ENCODE measurements at places on chromosomes 2 and 18.

DNA sequence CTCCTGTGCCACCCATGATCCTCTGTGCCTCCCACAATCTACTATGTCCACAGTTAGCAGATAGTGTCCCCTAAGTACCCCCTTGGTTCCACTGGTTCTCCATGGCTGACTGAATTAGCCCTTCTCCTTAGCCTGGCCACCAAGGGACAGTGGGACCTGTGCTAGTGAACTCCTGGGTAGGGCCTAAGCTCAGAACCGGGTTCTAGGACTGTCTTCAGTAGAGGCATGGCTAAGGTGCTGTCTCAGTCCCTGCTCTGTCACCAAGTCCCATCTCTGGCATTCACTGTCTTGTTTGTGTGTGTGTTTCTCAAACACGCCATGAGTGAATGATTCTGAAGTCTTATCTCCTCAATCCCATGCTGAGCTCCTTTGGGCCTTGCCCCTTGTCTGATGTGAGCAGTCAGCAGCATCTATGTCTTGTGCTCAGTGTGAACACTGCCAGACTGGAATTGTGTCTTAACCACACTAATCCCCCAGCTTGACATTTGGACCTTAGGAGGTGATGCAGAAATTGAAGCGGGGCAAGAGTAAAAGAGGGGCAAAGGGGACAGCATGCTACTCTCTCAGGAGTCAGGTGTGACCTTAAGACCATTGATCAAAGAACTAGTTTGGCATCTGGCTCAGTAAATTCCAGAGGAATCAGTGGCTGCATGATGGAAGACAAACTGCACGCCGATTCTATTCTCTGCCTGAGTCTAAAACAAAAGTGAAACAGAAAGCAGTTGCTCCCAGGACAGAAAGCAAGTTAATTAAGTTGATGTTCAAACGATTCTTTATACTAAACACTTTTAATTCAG, 190.5 kb downstream of the ALPK2 start:
- DNase-seq, result no peak

- DNase-seq, result no peak
Measured at GRCh38 chr2:74935975-74936391, 22.5 kb upstream of the POLE4 start.

- no peak for DNase-seq
Measured at GRCh38 chr2:63999049-63999448, 20.2 kb downstream of the VPS54 start.

DNA sequence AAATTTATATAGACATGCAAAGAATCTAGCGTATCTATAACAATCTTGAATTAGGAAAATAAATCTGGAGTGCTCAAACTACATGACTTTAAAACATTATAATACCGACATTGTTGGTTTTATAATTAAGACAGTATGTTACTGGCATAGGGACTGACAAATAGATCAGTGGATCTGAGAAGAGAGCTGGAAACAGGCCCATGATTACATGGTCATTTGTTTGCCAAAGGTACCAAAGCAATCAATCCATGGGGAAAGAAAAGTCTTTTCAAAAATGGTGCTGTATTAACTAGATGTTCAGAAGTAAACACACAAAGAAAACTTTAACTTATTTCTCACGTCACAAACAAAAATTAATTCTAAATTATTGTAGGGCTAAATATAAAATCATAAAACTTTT, 124.2 kb downstream of the BCL2L11 start:
- no peak for DNase-seq

DNA sequence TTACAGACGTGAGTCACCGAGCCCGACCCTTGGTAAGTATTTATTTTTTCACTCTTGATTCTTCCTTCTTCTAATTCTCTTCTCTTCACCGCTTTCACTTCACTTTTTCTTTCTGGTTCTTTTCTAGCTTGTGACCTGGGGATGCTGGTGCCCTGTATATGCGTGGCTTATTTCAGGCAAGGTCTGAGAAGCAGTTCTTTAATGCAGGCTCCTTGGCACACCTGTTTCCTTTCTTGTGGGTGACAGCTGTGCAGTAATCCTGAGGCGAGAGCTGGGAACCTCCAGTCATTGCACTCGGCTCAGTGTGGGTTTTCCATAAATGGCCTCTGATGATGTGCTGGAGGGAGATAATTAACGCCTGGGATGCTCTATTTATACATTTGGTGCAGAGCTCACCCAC, 193.8 kb downstream of the TSN start:
- DNase-seq, result no peak

GRCh38 chr18:45373286-45373880, 241.9 kb upstream of the SLC14A2 start:
- no peak for DNase-seq

- no peak for DNase-seq
Measured at GRCh38 chr2:229314117-229314516, 43.0 kb upstream of the PID1 start.

All from activated naive CD8-positive, alpha-beta T cell treated with anti-CD3 and anti-CD28 coated beads, Interleukin-2, amount 50 U/mL, for 24 hours (primary cell).